ENCODE measurements at places on chromosomes 3 and 15.

GRCh38 chr3:9820946-9821345, 10.9 kb downstream of the TTLL3 start:
- DNase-seq = no peak

- DNase-seq = no peak
These were observed 14.2 kb upstream of the SNX22 start for GRCh38 chr15:64137226-64137833.

GRCh38 chr3:189238071-189238470, 66.3 kb downstream of the TPRG1 start:
- no peak for DNase-seq

DNA sequence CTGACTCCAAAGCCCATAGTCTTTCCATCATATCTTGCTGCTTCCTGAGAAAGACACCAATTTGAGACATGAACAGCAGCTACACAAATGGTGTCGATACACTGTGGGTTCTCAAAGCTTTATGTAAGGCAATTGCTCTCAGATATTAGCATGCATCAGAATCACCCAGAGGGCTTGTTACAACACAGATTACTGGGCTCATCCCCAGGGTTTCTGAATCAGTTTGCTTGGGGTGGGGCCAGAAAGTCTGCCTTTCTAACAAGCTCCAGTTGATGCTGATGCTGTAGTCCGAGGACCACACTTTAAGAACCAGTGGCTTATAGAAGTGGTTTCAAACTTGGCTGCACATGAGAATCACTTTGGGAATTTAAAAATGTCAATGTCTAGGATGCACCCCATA, 86.5 kb downstream of the SEMA6D start:
- no peak for DNase-seq

DNA sequence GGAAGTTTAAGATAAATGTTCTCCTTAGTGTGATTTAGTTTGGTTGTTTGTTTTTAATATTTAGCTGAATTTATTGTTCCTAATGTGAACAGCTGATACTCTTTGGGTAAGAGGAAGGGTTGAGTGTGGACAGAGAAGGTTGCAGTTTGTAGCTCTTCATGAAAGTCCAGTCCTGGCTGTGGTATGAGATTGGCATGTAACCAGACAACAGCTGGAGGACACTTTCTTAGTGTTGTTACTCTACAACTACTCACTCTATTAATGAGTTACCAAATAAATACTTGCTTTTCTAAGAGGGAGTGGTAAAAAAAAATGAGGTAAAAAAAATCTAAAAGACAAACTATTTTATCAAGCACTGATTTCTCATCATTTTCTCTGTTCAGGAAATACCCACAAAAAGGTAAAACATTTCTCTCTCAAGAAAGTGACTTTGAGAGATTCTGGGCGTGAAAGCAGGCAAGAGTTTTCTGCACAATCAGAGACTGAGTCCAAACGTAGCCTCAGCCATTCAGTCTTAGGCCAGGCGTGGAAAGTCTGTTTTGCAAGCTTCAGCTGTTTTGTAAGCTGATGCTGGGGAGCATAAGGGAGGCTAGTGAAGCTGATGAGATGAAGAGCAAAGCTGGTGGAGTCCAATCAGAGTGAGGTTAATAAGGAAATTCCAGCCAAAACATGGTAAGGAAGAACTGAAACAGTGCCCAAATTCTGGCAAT, 138.5 kb upstream of the ARPP21 start:
- no peak for DNase-seq

GRCh38 chr15:37594417-37594816, 340.0 kb upstream of the TMCO5A start:
- no peak for DNase-seq

GRCh38 chr3:156732261-156732660, 57.9 kb downstream of the TIPARP start:
- DNase-seq = no peak

DNA sequence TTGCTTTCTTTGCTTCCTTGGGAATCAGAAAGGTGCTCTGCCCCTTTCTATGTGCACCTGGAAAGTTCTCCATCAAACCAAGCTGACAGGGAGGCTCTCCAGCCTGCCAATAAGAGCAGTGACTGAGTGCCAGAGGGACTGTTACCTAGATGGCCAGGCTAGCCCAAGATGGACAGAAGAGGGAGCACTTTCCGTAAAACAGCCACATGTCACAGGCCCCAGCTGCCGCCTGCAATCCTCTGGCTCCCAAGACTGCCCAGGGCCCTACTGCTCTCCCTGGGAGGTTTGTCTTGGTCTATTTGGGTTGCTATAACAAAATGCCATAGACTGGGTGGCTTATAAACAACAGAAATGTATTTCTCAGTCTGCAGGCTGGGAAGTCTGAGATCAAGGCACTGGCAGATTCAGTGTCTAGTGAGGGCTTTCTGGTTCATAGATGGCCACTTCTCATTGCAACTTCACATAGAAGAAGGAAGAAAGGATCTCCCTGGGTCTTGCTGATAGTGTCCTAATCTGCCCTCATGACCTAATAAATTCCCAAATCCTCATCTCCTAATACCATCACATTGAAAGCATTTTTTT, 72.3 kb downstream of the TAMM41 start:
- DNase-seq = no peak

GRCh38 chr15:43702701-43703424, 9.2 kb downstream of the CKMT1A start:
- no peak for DNase-seq

GRCh38 chr3:132325634-132326033, 8.4 kb downstream of the ACP3 start:
- DNase-seq = no peak

DNA sequence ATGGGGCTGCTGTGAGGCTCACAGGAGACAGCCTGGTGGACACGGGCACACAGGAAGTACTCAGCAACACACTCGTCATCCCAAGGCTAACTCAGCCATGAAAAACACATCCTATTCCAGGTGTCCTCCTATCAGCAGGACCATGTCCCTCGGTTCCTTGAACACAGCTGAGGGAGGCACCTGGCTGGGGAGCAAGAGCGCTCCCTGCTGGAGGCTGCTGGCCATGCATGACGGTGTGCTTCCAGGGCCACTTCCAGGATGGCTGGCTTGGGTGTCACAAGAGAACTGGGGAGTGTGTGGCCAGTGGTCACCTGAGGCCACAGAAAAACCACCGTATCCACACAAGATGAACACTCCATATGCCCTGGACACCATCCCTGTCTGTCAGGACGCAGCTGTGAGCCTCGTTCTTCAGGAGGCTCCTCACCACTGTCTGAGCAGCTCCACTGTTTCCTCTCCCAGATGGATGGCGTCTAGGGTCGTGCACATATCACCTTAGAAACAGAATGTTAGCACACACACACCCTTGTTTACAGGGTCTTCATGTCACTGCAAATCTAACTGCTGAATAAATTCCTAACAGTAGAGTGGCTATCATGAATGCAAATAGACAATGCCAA, 31.0 kb downstream of the POC1A start:
- peak; percentile 74 for DNase-seq

GRCh38 chr15:45132844-45133560, 3.2 kb downstream of the DUOX1 start:
- no peak for DNase-seq

GRCh38 chr3:30667280-30667651, 60.9 kb downstream of the TGFBR2 start:
- DNase-seq = peak; percentile 38

GRCh38 chr3:147397155-147397874, 9.0 kb downstream of the ZIC4 start:
- DNase-seq = no peak

- DNase-seq = no peak
These were observed 23.4 kb upstream of the GALNT15 start for GRCh38 chr3:16151109-16151508.

DNA sequence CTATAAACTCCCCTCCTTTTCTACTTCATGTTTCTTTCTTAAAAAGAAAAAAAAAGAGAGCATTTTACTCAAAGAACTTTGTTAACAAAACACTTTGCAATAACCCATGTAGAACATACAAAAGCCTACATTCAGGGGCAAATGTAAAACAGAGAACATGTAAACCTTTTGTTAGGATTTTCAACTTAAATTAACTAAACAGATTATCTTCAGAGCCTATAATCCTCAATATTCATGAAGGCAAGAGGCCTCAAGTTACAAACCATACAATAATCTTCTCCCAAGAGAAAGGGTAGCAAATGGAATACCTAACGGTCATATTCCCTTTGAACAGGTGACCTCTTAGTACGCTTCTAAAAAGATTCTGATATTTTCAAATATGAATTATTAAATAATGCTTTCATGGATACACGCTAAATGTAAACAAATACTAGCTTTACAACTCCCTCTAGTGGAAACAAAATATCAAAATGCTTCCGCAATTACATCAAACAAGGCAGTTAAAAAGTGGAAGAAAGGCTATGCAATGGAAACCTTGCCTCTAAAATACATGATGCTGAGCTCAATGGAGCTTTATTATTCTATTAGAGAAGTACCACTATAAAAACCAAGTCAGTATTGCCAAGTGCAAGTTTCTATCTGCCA, 9.9 kb downstream of the CEP152 start:
- DNase-seq = no peak

DNA sequence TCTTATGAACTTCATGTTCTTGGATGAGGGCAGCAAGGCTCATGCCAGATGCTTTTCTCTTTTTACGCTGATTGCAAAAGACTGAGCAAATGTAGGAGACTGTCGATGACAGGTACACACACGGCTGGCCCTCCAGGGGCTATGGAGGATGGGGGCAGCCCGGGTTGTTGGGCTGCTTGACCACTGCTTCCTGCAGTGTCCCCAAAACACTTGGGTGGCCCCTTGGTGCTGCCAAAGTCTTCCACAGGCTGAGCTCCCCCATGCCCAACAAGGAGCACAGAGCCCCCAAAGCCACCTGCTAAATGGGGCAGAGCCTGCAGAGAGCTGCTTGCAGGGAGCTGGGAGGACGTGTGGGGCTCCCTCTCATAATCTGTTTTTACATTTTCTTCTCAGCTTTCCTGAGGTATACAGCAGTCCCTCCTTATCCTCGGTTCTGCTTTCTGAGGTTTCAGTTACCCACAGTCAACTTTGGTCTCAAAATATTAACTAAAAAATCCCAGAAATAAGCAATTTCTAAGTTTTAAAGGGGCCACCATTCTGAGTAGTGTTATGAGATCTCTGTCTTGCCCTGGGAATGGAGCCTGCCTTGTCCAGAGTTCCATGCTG, 7.3 kb downstream of the PRR23E start:
- no peak for DNase-seq

DNA sequence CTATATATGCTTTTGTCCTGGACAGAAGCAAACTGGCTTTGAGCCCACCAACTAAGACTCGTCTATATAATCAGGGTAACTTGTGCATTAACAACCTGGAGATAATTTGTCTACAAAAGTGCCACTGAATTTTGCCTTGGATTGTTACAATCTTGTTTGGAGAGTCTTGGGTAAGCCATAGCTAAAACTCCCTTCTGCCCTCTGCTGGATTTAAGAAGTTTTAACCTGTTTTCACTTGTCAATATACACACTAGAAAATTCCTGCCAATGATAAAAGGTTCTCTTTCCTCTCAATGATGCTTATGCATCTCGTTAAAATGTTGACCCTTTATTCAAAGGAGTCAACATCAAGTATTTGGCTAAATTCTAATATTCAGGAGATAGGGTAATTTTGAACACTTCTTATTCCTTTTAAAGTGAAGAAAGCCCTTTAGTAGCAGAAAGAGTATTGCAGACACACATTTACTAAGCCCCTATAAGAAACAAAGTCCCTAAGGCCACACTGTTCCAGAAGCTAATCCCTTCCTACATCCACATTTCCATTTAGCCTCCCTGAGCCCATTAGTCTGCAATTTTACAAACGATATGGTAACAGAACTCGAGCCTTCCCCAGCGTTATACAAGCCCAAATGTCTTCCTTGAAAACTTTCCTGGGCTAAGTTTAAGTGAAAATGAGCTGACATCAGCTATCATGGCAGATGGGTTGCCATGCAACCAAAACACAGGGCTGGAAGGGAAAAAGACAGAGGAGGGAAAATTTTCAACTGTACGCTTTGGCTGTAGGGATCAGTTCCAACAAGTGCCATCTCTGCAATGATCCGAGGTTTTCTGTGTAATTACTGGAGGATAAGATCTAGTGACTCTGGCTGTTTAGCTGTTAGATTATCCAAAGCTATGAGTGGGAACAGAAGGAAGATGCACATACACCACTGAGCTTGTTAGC, 75.9 kb upstream of the FGF12 start:
- no peak for DNase-seq

DNA sequence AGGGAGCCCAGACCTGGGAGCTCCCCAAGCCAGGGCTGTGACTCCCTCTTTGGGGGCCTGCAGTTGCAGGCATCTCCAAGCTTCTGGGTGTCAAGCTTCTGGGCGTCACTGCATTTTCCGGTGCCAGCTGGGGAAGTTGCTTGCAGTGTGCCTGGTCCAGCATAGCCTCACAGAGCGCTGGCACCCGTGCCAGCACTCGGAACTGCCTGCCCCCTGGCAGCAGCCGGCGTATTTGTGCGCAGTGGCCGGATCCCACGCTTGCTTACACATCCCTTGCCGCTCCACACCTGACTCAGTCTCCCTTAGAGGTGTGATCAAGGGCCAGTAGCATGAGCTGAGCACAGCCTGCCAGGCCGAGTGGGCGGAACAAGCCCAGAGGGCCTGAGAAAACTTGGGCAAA, 37.0 kb downstream of the COMMD2 start:
- no peak for DNase-seq

- DNase-seq = no peak
These were observed 315.2 kb downstream of the RORA start for GRCh38 chr15:60913900-60914299.

DNA sequence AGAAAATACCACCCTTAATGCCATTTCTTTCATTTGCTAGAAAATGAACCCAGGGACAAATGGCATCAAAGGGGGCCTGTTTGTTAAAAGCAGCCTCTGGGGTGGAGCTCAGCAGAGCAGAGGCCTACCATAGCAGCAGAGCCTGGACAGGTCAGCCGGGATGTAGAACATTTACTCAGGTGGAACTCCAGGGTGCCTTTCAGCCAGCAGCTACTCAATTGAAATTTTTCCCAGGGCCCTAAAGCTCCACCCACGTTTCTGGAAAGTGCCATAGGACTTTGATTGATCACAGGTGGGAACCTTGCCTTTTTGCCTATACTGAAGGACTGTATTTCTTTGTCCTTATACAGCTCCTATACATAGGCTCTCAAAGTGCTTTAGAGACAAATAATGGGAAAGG, 74.5 kb upstream of the C15orf61 start:
- no peak for DNase-seq

DNA sequence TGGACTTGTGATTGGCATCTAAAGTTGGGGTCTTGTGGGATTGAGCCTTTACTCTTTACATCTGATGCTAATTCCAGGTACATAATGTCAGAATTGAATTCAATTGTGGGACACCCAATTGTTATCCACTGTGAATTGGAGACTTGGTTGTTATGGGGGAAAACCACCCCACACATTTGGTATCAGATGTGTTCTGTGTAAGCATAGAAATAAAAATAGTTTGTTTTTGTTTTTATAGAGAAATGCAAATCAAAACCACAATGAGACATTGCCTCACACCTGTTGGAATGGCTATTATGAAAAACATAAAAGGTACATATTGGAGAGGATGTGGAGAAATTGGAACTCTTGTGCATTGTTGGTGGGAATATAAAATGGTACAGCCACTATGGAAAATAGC, 58.5 kb downstream of the CPA3 start:
- DNase-seq = no peak

GRCh38 chr15:52392008-52392687, 96.5 kb upstream of the MYO5C start:
- DNase-seq = no peak

- DNase-seq = no peak
These were observed 105.7 kb downstream of the TUSC7 start for GRCh38 chr3:116815321-116815720.

GRCh38 chr15:63603516-63603915, 6.3 kb downstream of the FBXL22 start:
- no peak for DNase-seq

- no peak for DNase-seq
These were observed 10.0 kb downstream of the ITPKA start for GRCh38 chr15:41503669-41504010.
